ENCODE measurements at places on chromosomes 11 and 22.

- DNase-seq = no peak
These were observed 11.0 kb downstream of the NRXN2 start for GRCh38 chr11:64711956-64712362.

DNA sequence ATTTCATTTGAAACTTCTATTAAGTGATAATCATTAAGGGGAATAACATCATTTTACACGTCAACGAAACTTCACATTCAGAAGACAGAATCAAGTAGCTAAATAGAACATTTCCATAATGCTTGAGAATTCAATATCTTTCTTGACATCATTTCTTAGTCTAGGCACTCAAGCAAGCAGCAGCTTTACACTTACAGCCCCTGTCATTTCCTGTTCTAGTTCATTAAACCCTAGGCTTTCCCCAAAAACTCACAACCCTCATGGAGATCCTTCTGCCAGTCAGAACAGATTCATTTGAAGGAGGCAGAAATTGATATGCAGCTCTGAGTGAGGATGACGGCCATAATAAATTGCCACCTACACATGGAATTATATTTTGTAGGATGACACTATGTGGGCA is 5.3 kb upstream of the HORMAD2 start:
- DNase-seq = no peak

DNA sequence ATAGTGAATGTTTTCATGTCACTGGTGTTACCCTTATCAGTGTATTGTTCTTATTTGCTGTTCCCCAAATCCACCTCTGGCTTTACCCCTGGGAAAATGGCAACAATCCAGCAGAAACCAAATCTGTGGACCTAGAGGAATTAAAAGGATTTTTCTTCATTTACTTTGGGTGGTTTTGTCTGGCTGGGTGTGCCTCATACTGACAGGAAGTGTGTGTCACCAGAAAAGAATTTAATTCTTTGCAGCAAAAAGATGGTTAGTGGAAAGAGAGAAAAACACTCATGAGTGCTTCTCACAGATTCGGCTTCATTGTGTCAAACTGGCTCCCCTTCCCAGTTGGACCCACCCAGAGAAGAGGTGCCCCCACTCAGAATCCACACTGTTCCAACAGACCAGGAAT is 38.9 kb downstream of the FZD4 start:
- DNase-seq = no peak

GRCh38 chr11:134486704-134487103 is 74.7 kb upstream of the B3GAT1 start:
- DNase-seq = no peak

- DNase-seq = no peak
These were observed 30.9 kb upstream of the PDE3B start for GRCh38 chr11:14612694-14613093.

All from stimulated activated CD4-positive, alpha-beta T cell treated with anti-CD3 and anti-CD28 coated beads, Interleukin-15, amount 100 ng/mL, for 1 hour (primary cell).